ENCODE measurements at places on chromosomes 11 and 22. TPM values are rescaled to one million over a fixed set of nuclear protein-coding genes. Genes with fewer than 3 reads are reported as not detected.
A peak's percentile ranks its signal among the peaks of the same experiment; 100 is the strongest.

CCDC73 gene
- not detected for total RNA-seq

RFPL1 gene
- total RNA-seq = not detected

GPHA2 gene
- not detected for total RNA-seq

DNA sequence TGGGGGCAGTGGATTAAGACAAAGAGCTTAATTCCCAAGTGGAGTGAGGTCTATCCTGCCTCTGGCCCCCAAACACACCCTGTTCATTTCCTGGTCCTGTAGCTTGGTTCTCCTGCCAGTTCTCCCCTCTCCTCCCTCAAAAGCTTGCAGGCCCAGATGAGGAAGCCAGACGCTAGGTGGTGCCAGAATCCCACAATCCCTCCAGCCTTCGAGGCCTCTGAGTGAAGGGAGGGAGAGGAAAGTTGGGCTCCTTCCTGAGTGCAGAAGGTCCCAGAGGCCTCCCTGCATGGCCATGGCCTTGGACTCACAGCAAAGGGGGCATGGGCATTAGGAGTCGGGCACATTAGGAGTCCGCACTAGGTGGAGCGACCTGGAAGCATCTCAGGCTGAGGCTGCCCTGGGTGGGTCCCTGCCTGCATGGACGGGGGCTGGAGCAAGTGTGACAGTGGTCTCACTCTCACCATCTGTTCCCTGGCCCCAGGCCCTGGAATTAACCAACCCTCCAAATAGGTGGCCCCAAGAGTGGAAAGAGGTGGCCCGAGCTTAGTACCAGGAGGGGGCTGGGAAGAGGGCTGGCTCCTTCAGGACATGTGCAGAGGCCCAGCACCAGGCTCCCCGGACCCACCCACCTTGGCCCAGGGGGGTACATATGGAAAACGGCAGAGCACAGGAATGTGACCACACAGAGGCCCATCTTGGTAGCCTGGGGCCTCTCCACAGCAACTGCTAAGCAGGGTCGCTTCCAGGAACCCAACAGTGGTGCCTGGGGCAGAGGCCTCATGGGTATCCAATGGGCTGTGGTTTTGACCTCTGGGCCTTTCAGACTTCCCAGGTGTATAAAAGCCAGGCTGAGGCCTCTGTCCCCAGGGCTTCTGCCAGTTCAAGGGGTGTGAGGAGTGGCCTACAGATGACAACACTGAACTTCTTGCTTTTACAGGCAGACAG lies 5.2 kb downstream of the FXYD2 start:
- no peak overlapping the region for H3K27ac ChIP-seq
- no peak overlapping the region for H3K4me3 ChIP-seq
- peak; percentile 46 for DNase-seq
- no peaks in the 10 kb centered on the region for H3K36me3 ChIP-seq
- no peaks in the 10 kb centered on the region for H3K27me3 ChIP-seq

DNA sequence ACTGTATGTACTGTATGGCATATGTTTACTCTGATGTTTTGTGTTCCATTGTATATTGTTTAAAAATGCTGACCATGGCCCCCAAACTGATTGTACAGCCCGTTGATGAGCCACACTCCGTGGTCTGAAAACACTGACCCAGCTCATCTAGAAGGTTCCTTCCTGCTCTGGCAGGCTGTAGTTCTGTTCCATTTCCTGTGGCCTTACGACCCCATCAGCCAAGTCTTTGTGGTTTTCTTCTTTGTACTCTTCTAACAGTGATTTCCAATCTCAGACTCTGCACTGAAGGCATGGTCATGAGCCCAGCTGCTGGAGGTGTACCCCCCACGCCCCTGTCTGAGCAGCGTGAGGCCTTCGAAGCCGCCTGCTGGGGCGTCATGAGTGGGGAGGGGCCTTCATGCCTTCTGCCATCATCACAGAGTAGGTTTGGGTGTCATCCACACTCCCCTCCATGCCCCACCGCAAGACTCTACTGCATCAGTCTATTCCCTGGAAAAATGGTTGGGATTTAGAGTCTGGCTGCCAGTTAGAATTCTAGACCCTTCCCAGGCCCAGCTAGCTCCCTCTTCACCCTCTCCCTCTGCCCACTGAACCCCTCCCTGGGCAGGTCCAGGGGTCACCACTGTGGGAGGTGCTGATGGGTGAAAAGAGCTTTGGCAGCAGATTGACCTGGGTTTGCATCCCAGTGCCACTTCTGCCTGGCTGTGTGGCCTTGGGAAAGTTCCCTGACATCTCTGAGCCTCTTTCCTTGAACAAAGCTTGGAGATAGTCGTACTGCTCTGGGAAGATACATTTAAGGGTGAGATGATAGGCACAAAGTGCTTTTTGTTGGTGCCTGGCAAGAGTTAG lies 11.3 kb upstream of the C11orf96 start:
- no peaks in the 10 kb centered on the region for H3K27me3 ChIP-seq
- no peak overlapping the region for H3K27ac ChIP-seq
- H3K36me3 ChIP-seq = no peaks in the 10 kb centered on the region

GRCh38 chr22:49018601-49019000 lies 809.1 kb downstream of the BRD1 start:
- peak overlapping the region; percentile 82 for H3K27ac ChIP-seq
- H3K27me3 ChIP-seq = no peaks in the 10 kb centered on the region
- H3K4me3 ChIP-seq = no peak overlapping the region
- peaks cover 39% of the 10 kb centered on the region for H3K4me1 ChIP-seq
- DNase-seq = peak; percentile 16

DNA sequence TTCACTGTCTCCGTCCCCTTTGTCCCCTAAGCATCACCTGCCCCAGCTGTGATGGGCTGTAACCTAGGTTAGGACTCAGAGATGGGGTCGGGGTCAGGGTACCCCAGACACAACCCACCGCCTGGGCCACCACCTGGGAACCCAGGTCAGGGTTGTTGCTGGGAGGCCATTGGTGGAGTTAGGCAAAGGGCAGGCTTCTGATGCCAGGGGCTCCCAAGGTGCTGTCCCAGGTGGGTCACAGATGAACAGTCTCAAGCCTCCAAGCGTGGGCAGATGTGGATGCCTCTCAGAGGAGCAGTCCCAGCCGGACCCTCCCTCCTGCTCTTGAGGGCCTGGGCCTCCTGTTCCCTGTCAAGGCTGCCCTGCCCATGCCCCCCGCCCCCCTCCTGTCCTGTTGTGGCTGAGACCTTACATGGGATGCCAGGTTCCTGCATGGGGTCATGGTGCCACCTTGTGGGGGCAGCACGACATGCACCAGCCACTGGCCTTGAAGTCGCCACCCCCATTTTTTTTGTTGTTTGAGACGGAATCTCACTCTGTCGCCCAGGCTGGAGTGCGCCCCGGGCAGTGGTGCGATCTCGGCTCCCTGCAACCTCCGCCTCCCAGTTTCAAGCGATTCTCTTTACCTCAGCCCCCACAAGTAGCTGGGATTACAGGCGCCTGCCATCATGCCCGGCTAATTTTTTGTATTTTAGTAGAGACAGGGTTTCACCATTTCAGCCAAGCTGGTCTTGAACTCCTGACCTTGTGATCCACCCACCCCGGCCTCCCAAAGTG lies 12.1 kb downstream of the GATD1 start:
- no peak overlapping the region for H3K27ac ChIP-seq
- no peaks in the 10 kb centered on the region for H3K27me3 ChIP-seq
- DNase-seq = peak; percentile 76
- H3K4me1 ChIP-seq = peaks cover 6% of the 10 kb centered on the region

DNA sequence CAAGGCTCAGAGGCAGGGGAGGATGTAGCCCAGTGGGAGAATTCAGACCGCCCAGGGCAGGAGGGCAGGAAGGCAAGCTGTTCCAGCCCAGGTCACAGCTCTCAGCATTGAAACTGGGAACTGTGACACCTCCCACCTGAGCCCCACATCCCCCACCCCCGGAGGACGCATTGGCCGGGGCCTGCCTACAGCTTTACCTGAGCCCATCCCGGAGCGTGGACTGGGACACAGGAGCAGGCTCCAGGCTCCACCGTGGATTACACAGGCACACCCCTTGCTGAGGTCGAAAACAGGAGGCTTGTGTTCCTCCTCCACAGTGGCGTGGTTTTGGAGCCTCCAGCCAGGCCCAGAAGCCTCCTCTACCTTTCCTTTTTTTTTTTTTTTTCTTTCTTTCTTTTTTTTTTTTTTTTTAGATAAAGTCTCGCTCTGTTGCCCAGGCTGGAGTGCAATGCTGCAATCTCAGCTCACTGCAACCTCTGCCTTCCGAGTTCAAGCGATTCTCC lies 9.1 kb upstream of the PGA3 start:
- DNase-seq = no peak
- H3K36me3 ChIP-seq = no peaks in the 10 kb centered on the region
- no peaks in the 10 kb centered on the region for H3K27me3 ChIP-seq

All from upper lobe of left lung (tissue), 6 donors.